Pulmonary artery endothelial cell (primary cell): ENCODE measurements at places on chromosomes 7 and 10.
A peak's percentile ranks its signal among the peaks of the same experiment; 100 is the strongest.

DNA sequence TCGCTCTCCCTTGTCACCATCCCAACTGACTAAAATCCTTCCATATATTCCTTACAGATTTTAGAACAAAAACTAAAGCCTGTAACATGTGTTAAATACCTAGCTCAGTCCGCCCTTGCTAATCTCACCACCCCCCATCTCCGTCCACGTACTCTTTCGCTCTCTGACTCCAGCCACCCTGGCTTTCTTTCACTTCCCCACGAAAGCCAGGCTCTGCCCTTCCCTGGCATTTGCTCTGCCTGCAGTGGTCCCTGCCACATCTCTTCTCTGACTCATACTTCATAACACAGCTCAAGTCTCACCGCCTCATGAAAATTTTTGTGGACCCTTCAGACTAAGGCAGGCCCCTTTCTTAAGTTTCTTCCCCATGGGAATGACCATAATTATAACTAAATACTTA is 11.7 kb upstream of the GPAM start:
- DNase-seq, result no peak

GRCh38 chr10:17235136-17235535 is 7.1 kb downstream of the VIM start:
- no peak for DNase-seq

- DNase-seq, result no peak
These were observed 46.4 kb downstream of the TCF7L2 start for GRCh38 chr10:112996462-112996861.

DNA sequence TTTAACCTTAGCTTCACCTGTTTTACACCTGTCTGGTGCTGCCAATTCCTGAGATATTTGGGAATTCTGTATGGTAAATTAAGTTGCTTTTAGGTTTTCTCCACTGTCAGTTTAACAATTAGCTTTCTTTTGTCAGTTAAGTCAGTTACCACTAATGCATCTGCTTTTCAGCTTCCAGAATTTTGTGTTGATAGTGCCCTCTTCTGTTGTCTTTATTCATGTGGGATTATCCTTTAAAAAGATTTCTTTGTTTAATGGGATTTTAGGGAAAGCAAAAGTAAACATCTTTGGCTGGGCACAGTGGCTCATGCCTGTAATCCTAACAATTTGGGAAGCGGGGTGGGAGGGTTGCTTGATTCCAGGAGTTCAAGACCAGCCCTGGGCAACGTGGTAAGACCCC is 8.1 kb downstream of the TFAM start:
- no peak for DNase-seq

DNA sequence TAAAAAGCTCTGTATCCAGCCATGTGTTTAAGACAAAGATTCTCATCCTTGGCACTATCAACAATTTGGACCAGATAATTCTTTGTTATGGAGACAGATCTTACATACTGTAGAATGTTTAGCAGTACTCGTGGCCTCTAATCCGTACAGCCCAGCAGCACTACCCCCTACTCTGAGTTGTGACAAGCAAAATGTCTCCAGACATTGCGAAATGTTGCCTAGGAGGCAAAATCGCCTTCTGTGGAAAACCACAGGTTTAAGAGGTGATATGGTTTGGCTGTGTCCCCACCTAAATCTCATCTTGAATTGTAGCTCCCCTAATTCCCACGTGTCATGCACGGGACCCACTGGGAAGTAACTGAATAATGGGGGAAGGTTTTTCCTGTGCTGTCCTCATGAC is 186.7 kb downstream of the CHCHD3 start:
- no peak for DNase-seq

DNA sequence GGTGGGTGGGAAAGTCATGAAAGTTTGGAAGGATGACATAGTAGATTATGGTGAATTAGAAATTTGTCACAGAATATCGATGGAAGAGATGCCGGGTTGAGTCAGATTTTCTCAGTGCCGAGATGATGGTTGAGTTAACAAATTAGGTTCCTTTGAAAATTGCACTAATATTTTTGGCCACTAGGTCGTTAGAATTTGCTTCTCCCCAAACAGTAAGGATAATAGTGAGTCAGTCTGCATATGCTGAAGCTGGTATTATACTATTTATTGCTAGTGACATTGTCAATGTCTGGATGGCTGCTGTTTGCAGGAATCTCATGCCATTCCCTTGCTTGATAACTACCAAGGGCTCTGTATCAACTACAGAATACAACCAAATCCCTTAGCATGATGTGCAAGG is 37.7 kb upstream of the MINDY3 start:
- DNase-seq, result no peak

DNA sequence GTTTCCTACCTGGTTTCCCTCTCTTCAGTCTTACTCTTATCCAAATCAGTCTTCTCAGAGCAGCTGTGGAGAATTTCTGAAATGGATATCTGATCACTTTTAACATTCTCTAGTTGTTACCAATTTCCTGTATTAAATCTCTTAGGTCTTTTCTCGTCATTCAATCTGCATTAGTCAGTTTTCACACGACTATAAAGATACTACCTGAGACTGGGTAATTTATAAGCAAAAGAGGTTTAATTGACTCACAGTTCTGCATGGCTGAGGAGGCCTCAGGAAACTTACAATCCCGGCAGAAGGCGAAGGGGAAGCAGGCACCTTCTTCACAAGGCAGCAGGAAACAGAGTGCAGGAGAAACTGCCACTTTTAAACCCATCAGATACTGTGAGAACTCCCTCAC is 444.8 kb downstream of the GATA3 start:
- DNase-seq, result no peak

- no peak for DNase-seq
These were observed 15.0 kb upstream of the AKR1B1 start for GRCh38 chr7:134473861-134474291.

DNA sequence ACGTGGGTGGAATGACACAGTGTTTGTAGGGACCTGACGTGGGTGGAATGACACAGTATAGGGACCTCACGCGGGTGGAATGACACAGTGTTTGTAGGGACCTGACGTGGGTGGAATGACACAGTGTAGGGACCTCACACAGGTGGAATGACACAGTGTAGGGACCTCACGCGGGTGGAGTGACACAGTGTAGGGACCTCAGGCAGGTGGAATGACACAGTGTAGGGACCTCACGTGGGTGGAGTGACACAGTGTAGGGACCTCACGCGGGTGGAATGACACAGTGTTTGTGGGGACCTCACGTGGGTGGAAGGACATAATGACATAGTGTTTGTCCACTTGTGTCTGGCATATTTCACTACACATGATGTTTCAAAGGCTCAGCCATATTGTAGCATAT is 19.3 kb downstream of the PPP2R2D start:
- DNase-seq, result no peak

DNA sequence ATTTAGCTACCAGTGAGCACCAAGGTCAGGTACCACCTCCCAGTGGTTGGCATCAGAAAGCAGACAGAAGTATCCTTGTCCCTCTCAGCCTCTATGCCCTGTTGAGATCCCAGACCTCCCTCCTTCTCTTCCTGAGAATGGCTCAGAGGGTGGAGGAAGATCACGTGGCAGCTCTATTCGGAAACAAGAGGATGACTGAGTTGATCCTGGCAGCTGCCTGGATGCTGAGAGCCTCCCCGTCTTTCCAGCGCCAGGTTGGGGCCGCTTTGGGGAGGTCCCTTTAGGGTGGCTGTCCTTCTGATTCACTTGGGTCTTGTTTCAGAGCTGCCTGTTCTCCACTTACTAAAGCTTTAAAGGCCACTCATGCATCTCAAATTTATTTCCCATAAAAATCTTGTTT is 36.9 kb upstream of the NPFFR1 start:
- DNase-seq, result no peak

- DNase-seq, result no peak
These were observed 33.1 kb downstream of the ZMIZ1 start for GRCh38 chr10:79101560-79102497.

- no peak for DNase-seq
These were observed 305.6 kb downstream of the RPS24 start for GRCh38 chr10:78339251-78339650.

GRCh38 chr10:80444646-80445319 is 9.3 kb upstream of the TSPAN14 start:
- no peak for DNase-seq

GRCh38 chr7:30266686-30267085 is 17.7 kb upstream of the ZNRF2 start:
- DNase-seq, result no peak

- no peak for DNase-seq
These were observed 74.8 kb upstream of the NEBL start for GRCh38 chr10:20971901-20972300.

- DNase-seq, result no peak
These were observed 267.5 kb downstream of the SDK1 start for GRCh38 chr7:3568516-3568915.

- no peak for DNase-seq
These were observed 85.3 kb downstream of the HECTD2 start for GRCh38 chr10:91495402-91495801.

- no peak for DNase-seq
These were observed 94.7 kb upstream of the SLC25A13 start for GRCh38 chr7:96416599-96416998.

DNA sequence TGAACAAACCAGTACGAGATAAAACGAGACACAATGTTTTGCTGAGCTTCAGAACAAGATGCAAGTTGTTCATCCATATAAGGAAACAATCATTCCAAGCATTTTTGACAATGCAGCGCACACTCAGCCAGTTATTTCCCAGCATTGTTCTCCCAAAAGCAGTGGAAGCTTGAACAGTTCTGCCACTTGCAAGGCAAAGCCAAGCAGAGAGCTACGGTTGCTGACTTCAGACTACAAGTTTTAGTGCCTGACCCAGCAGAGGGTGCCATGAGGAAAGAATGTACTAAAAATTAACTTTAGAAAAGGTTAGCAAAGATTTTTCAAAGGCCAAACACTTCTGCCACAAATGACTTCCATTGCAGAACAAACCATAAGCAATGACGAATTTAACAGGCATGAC is 152.5 kb downstream of the SLC25A13 start:
- peak; percentile 79 for DNase-seq

- no peak for DNase-seq
These were observed 715.0 kb upstream of the NRP1 start for GRCh38 chr10:34049469-34049868.

- no peak for DNase-seq
These were observed 80.3 kb downstream of the RAMP3 start for GRCh38 chr7:45237788-45238461.

- no peak for DNase-seq
These were observed 13.2 kb upstream of the PWWP2B start for GRCh38 chr10:132383751-132384196.

DNA sequence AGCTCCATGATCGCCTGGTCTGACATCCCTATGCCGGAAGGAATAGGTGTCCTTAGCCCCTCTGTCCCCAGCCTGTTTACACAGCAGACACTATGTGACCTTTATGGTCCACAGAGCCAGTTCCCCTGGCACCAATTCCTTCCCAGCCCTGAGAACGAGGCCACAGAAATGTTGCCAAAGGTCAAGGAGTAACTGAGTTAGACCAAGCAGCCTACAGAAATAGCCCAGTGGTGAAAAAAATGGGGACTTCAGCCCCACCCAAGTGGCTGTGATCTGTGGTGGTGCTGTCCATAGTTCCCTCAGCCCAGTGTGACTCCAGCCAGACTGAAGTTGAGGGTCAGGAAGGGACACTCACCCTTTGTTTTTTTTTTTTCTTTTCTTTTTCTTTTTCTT is 2.5 kb downstream of the PGAM2 start:
- no peak for DNase-seq

GRCh38 chr7:23787272-23787671 is 77.3 kb downstream of the STK31 start:
- DNase-seq, result no peak

GRCh38 chr7:2037301-2037807 is 195.4 kb downstream of the MAD1L1 start:
- DNase-seq, result no peak

- no peak for DNase-seq
These were observed 49.8 kb downstream of the DOCK4 start for GRCh38 chr7:112156412-112156811.

GRCh38 chr7:67387851-67388250 is 391.2 kb downstream of the TYW1 start:
- DNase-seq, result no peak

DNA sequence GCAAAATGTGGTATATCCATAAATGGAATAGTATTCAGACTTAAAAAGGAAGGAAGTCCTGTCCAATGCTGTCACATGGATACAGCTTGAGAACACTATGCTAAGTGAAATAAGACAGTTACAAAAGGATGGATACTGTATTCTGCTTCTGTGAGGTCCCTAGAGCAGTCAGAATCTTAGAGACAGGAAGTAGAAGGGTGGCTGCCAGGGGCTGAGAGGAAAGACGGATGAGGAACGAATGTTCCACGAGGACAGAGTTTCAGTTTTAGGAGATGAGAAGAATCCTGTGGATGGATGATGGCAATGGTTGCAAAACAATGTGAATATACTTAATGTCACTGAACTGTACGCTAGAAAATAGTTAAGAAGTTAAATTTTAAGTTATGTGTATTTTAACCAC is 3.8 kb downstream of the PRKCQ start:
- no peak for DNase-seq

DNA sequence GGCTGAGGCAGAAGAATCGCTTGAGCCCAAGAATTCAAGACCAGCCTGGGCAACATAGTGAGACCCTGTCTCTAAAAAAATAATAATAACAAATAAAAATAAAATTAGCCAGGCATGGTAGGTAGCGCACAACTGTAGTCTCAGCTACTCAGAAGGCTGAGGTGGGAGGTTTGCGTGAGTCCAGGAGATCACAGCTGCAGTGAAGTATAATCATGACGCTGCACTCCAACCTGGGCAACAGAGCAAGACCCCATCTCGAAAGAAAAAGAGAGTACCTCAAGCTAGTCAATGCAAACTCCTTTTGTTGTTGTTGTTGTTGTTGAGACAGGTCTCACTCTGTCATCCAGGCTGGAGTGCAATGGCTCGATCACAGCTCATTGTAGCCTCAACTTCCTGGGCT is 34.0 kb upstream of the NFE2L3 start:
- no peak for DNase-seq

- no peak for DNase-seq
These were observed 87.2 kb downstream of the HIF1AN start for GRCh38 chr10:100622946-100623345.

GRCh38 chr7:78675511-78675910 is 778.0 kb downstream of the MAGI2 start:
- DNase-seq, result no peak

- DNase-seq, result no peak
These were observed 32.2 kb downstream of the KCNH2 start for GRCh38 chr7:150945853-150946420.
